ENCODE measurements at places on chromosomes 2 and 18.

DNA sequence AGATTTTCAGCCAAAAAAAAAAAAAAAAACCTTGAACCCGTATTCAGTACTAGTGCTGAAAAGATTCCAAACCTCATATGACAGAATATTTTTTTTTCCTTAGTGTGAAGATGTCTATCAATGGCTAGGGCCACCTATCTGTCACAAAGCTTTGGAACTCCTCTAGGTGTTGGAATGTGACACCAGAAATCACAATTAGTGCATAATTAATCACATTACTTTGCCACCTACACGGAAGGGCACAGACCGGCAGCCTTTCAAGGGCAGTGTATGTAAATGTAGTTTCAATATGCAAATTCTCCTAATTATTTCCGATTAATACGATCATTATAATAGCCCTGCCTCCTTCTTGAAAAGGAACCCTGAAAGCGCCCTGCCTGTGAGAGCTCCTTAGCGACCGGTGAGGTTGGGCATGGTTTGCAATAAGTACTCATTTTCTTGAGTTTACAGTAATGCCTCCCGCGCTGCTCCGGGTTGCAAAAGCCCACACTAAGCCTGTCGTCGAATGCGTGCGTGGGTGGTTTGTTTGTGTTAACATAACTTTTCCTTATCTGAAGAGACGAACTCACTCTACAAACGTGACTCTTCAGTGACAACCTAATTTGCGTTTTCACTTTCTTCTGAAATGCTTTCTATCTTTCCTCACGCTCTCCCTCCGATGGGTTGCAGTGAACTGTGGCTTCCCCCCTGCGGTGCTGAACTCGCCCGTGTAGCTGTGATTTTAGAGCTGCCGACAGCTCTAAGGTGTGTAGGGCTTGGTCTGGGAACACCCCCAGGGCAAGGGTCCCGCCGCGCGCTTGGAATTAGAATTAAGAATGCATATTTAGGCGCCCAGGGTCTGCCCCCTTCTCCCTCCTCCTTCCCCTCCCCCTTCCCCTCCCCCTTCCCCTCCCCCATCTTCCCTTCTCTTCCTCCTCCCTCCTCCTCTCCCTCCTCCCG is 765 bp upstream of the ID2 start:
- DNase-seq: peak; percentile 90

- no peak for DNase-seq
These were observed 489.8 kb downstream of the RNF144A start for GRCh38 chr2:7407001-7407400.

DNA sequence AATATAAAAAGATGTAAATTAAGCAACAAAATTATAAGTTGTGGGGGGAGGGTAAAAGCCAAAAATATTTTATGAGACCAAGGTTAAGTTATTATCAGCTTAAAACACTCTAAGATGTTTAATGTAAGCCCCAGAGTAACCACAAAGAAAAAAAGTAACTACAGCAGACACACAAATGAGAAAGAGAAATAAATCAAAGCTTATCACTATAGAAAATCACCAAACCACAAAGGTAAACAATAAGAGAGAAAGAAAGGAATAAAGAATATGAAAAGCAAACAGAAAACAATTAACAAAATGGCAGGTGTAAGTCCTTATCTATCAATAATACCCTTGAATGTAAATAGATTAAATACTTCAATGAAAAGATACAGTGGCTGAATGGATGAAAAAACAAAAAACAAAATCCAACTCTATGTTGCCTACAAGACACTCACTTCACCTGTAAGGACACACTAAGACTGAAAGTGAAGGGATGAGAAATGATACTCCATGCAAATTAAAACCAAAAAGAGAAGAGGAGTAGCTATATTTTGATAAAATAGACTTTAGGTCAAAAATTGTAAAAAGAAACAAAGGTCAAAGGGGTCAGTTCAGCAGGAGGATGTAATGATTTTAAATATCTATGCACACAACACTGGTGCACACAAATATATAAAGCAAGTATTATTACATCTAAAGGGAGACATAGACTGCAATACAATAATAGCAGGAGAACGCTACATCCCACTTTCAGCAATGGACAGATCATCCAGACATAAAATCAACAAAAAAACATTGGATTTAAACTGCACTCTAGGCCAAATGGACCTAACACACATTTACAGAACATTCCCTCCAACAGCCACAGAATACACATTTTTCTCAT is 80.7 kb downstream of the PTPN2 start:
- no peak for DNase-seq

- DNase-seq: peak; percentile 39
These were observed 79.9 kb upstream of the OTOS start for GRCh38 chr2:240220371-240220770.

- DNase-seq: no peak
These were observed 16.2 kb upstream of the RHOB start for GRCh38 chr2:20430461-20431300.

DNA sequence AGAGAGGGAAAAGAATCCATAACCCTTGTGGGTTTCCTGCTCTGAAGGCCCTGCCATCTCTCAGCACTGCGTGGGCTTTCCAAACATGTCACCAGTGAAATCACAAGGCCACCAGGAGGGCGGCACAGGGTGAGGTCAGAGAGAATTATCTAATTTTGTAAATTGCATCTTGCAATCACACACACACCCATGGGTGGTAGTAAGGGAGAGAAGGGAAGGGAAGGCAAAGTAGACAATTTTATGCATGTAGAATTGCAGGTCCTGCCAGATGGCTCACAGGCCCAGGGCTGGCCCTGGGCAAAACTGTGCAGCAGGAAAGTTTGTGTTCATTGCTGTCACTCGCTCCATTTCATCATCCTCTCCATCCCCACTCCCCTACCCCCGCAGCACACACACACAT is 21.0 kb upstream of the ZBTB7C start:
- no peak for DNase-seq
